A549 treated with CORT108297 at 1 μM for 4 hours (cell line): ENCODE measurements at places on chromosomes 2 and 18. TPM values are rescaled to one million over a fixed set of nuclear protein-coding genes. Genes with fewer than 3 reads are reported as not detected.

The DPP10 gene
- not detected in 5 replicates for total RNA-seq

The CIAO1 gene
- 74.5 to 94.5 TPM (median 91.0 TPM) in 5 replicates for total RNA-seq

The ZNG1B gene
- total RNA-seq = 39.2 to 50.0 TPM (median 40.4 TPM) in 5 replicates

The SMYD5 gene
- total RNA-seq = 53.7 to 59.9 TPM (median 55.8 TPM) in 5 replicates

The ARHGEF33 gene
- 0.03 to 0.11 TPM (median 0.08 TPM) in 4 of 5 replicates, not detected in the other for total RNA-seq
